NCI-H1105 treated with DMSO at 0.1 percent for 48 hours (cell line): ENCODE measurements at places on chromosomes 1 and 21.

DNA sequence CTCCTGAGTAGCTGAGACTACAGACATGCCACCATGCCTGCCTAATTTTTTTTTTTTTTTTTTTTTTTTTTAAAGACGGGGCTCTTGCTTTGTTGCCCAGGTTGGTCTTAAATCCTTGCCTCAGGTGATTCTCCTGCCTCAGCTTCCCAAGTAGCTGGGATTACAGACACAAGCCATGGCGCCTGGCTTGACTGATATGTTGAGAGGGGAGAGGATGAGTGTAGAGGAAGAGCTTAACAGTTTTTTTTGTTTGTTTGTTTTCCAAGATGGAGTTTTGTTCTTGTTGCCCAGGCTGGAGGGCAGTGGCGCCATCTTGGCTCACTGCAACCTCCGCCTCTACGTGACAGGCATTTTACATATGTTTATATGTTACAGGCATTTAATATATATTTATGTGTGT lies 2.5 kb downstream of the SRP9 start:
- no peak for DNase-seq

DNA sequence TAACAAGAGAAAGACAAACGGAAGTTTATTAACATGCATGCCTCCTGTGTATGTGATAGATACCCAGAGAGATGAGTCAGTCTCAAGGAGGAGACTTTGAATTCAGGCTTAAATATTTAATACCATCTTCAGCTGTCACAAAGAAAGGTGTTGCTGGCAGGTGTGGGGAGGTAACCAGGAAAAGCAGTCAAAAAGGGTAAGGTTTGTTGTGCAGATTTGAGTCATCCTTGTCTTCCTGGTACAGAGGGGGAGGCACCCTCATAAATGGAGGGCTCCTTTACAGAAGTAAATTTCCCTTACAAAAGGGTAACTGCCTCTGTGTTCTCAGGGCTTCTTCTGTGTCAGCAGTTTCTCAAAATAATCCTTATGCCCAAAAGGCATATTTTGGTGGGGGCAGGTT lies 75.2 kb upstream of the B3GALT5 start:
- DNase-seq: no peak

DNA sequence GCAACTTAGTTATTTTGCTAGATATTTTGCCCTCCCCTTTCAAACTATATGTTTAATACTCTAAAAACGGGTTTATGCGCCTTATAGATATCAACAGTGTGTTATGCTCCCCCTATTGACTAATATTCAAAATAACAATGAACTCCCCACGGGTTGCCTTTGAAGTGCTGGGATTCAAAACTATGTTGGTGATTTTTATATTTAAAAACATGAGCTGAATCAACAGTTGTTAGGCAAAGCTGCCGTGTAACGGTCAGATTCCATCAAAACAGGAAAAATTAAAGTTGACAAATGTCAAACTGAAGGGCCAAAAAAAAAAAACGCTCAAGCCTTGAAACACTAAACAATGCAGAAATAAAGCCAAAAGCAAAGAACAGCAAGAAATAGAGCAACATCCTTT lies 2.5 kb downstream of the TGFBR3 start:
- peak; percentile 14 for DNase-seq

- DNase-seq: no peak
Observed at GRCh38 chr1:21668232-21668950, 766 bp downstream of the RAP1GAP start.

DNA sequence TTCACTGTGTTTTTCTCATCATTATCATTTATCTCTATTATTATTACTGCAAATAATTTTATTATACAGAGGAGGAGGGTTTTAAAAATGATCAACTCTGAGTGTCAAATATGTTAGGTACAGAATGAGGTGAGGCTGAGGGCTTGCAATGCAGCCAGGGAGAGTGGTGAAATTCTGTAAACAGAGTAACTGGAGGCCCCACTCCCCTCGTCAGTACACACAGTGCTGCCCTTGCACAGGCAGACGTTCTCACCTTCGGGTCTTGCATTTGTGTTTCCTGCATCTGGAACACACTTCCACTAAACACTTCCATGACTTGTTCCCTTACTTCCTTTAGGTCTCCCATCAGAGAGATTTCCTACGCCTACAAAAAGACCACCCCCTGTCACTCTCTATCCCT lies 24.3 kb upstream of the COA6 start:
- DNase-seq: no peak

DNA sequence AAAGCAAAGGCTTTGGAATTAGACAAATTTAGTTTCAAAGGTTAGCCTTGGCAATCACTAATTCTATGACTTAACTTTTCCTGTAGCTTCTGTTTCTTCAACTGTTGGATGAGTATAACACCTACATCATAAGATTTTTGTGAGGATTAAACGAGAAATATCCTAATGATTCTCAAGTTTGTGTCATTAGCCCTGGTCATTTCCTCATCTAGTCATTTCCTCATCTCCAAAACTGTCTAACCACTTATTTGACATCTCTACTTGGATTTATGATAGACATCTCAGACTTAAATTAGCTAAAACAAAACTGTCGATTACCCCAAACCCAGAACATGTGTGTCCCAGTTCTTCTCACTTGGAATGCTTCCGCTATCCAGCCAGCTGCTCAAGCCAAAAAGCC lies 80.2 kb upstream of the CHODL start:
- no peak for DNase-seq

DNA sequence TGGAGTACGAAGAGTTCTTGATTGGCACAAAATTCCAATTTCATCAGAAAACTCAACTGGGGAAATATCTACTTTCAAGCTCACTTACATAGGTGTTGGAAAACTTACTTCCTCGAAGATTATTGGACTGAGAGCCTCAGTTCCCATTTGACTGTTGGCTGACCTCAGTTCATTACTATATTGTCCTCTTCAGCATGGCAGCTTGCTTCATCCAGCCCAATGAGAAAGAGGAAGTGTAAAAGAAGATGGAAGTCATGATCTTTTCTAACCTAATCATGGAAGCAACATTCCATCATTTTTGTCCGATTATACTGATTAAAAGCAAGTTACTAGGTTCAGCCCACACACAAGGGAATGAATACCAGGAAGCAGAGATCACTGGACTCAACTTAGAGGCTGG lies 49.4 kb downstream of the HSD3B1 start:
- no peak for DNase-seq

DNA sequence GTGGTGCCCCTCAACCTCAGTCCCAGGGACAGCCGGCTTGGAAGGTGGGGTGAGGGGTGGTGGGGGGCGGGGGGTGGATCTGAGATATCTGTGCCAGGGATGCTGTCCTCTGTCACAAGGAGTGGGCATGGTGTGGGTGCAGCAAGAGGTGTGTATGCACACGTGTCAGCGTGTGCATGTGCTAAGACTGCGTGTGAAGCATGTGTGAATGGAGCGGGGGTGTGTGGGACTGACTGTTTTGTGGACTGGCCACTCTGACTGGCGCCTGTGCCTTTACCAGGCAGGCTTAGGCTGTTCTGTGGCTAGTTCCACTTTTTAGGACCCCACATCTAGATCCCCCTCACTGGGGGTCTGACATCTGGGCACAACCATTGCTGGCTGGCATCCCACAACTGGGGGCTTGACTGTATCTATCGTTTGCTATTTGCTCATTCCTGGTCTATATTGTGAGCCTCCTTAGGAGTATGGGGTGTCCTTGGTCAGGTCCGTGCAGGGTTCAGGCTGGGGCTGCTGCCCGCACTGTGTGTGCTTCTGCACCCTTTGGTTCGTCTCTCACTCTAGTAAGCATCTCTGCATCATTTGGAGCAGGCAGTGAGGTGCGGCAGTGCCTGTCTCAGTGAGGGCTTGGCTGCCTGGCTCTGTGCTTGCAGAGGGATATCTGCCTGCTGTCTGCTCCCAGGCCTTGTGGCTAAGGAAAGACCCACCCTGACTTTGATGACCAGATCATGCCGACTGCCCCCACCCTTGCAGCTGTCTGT lies 1.9 kb downstream of the AMPD2 start:
- DNase-seq: no peak

DNA sequence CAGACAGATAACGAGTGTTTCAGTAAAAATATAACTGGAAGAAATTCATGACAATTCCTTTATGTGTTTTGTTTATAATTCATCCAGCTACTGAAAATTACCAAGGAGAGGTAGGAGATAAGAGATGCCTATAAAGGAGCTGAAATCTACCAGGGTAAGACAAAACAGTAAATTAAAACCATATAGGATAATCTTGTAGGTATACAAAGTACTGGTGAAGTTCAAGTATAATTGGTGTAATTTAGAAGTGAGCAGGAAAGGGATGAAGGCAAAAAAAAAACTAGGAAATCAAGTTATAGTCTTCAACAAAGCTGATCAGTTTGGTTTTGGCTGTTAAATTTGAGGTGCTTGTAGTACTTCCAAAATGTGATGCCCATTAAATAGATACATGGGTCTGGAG lies 1.2 kb upstream of the WARS2 start:
- no peak for DNase-seq

DNA sequence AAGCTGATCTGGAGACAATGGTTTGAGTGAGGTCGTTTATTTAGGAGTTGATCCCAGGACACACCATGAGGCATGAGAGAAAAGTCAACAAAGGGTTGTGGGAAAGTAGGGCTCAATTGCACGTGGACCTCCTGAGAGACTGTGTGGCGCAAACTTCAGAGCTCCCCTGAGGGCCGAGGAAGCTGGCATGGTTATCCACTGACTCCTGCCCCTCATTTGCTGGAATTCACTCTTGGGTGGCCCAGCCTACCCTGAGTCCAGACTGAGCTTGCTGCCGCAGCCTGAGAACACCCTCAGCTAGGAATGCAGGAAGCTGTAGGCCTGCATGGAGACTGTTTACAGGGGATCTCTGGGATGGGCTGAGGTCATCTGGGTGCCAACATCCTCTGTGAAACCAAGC lies 301.0 kb downstream of the RWDD3 start:
- no peak for DNase-seq

- DNase-seq: peak; percentile 62
Observed at GRCh38 chr1:91864017-91864700, 21.8 kb downstream of the TGFBR3 start.

- DNase-seq: peak; percentile 18
Observed at GRCh38 chr1:236515443-236515958, 8.3 kb upstream of the LGALS8 start.

GRCh38 chr1:41666981-41667631 lies 182.6 kb upstream of the EDN2 start:
- no peak for DNase-seq

- DNase-seq: no peak
Observed at GRCh38 chr1:25994402-25995150, 3.3 kb downstream of the PAFAH2 start.

GRCh38 chr1:6502000-6502891 lies 10.8 kb upstream of the PLEKHG5 start:
- DNase-seq: no peak

GRCh38 chr1:183804916-183805841 lies at the start of gene RGL1:
Gene RGL1 (plus strand): TSS chr1:183805120. CDS start chr1:183805298, 178 bp downstream.
- peak; percentile 64 for DNase-seq

GRCh38 chr1:212060632-212061472 lies 25.3 kb downstream of the DTL start:
- DNase-seq: peak; percentile 23

DNA sequence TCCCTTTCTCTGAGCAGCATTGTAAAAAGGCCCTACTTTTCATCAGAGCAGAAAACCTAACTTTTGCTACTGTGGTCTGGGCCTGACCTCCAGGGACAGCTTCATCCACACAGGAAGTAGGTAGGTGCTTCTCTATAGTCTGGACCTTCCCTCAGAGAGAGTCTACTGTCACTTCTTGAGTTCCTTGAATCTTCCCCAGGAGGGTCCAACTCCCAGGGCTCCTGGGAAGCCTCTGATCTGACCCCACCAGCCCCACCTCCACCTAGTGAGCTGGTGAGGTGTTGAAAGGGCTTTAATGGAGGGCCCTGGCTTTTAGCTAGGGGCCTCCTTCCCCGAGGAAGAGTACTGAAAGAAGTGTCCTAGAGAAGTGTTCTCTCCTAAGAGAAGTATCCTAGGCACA lies 2.7 kb upstream of the VANGL2 start:
- DNase-seq: no peak

- no peak for DNase-seq
Observed at GRCh38 chr1:240394353-240394752, 217.6 kb downstream of the GREM2 start.

- DNase-seq: no peak
Observed at GRCh38 chr1:179575497-179576314, at the start of gene NPHS2. Gene NPHS2 (minus strand): TSS chr1:179575948. CDS start chr1:179575864, 84 bp downstream.

DNA sequence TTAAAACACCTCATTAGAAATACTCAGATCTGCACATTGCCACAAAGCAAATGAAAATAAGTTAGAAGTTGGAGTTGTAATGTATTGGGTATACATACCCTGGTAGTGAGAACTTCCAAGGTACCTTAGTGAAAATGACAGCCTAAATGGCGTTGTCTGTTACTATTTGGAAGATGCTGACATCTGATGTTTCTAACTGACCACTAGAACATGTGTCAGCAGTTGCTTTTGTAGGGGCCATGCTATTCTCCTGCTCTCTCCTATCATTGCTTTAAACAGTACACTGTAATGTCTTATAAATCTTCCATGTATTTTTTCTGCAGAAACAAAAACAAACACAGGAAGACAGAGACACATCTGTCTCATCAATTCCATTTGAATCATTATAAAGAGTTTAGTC lies 40.1 kb downstream of the LAMC1 start:
- no peak for DNase-seq

DNA sequence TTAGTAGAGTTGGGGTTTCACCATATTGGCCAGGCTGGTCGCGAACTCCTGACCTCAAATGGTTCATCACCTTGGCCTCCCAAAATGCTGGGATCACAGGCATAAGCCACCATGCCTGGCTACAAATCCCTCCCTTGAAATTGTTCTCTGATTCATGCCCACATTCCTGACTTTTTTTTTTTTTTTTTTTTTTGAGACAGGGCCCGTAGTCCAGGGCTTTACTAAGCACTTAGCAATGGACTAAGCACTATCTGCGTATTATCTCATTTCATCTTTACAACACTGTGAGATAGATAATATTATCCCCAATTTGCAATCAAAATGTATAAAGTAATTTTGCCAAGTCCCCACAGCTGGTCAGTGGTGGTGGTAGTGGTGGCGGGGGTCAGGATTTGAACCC lies 58.9 kb downstream of the VWA5B1 start:
- DNase-seq: no peak

GRCh38 chr21:21436012-21436534 lies 437.9 kb downstream of the NCAM2 start:
- no peak for DNase-seq

- DNase-seq: no peak
Observed at GRCh38 chr1:85365851-85366250, 89.4 kb upstream of the BCL10 start.
